ENCODE measurements at places on chromosomes 4 and X.

DNA sequence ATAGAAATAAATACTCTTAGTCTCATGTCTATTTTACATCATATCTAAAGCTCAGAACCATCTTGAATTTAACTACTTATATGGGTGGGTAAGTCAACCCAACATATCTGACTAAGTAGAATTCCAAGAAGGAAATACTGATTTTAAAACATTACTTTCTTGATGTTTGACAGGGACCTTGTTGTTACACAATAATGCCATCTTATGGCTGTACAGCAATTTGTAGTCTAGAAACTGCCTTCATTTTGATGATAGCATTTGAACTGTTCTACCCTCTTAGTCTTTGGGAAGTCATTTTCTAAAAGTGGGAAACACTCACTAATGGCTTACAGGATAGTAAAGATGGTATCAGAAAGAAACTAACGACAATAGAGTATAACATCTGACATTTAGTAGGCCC, 929.5 kb downstream of the DMD start:
- DNase-seq, result no peak

- peak; percentile 23 for DNase-seq
These were observed 2.6 kb downstream of the PLP1 start for GRCh38 chrX:103779141-103779789.

- DNase-seq, result peak; percentile 71
These were observed 15.4 kb downstream of the NIPAL1 start for GRCh38 chr4:48031802-48032525.

DNA sequence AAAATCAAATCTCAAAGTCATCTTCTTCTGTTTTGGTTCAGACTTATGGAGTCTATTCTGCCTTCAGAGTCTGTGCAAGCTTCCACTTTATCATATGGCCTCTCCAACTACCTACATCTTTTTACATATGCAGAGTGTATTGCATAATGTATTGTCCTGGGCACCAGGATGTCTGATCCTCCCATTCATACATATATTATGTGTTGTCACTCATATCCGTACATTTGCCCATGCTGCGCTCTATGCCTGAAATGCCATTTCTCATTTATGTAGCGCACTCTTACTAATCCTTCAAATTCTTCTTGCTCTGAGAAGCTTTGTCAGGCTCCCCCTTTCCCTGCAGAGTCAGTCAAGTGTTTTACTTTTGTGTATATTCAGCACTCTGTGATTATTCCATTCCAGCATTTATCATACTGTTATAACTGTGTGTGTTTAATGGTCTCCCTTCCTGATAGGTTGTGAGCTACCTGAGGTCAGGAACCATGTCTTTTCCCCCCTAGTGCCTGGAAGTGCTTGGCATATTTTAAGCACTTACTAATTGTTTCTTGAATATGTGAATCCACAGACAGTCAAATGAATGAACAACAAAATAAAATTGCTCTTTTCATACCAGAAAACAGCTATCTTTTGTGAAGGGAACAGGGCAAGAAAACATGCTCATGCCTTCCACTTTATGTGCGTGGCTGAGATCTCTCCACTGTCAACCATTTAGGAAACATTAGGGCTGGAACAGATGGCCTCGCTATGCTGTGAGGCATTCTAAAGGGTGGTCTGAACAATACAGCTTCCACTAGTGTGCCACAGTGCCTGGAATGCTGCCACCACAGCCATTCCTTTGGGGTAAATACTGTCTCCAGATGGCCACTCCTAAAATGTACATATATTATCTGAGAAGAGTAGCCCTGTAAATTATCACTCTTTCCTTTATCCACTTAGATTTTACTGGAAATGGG, 81.8 kb downstream of the GLUD2 start:
- peak; percentile 34 for DNase-seq

DNA sequence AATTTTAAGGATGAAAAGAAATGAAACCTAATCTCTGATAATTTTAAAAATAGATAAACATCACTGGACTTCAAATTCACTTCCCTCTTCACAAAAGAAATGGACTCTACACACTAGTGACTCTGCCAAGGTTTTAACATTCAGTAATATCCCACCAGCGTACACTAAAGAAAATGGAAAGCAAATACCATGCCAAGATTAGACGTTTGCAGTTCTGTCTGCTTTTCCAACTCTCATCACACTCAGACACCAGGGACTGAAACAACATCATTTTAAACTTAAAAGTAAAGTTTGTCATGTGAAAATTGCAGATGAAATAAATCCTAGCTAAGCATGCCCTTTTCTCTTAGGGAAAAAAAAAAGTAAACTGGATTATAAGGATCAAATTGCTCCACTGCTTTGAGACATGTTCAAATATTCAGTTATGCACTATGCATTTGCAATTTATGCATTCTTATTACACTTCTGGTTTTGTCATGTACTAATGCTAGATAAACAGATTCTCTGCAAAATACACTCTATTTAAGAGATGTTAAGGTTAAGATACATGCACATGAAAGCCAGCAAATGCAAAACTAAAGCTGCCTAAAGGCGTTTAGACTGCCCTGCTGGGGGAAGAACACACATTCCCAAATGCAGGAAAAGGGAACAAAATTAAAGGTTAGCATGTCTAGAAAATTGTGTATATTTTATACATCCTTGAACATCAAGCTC, 534.4 kb upstream of the EPHA5 start:
- no peak for DNase-seq

DNA sequence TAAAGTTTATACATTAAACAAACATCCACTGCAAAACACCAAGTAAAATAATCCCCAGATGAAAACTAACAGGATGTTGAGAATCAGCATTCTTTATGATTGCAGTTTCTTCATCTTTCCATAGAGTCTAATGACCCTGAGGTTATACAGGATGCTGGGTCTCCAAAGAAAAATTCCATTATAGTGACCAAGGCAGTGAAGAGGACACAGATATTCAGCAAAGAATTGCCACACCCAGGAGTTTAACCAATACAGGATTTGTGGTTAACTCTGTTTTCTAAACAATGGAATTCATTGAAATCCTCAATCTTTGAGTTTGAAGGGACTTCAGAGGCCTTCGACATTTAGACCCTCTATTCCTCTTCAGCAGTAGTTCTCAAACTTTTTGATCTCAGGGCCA, 76.2 kb upstream of the ESX1 start:
- peak; percentile 76 for DNase-seq

GRCh38 chr4:181008164-181008563, 1235.0 kb upstream of the TENM3 start:
- DNase-seq, result peak; percentile 23

GRCh38 chr4:124386648-124387047, 325.9 kb downstream of the ANKRD50 start:
- DNase-seq, result no peak

DNA sequence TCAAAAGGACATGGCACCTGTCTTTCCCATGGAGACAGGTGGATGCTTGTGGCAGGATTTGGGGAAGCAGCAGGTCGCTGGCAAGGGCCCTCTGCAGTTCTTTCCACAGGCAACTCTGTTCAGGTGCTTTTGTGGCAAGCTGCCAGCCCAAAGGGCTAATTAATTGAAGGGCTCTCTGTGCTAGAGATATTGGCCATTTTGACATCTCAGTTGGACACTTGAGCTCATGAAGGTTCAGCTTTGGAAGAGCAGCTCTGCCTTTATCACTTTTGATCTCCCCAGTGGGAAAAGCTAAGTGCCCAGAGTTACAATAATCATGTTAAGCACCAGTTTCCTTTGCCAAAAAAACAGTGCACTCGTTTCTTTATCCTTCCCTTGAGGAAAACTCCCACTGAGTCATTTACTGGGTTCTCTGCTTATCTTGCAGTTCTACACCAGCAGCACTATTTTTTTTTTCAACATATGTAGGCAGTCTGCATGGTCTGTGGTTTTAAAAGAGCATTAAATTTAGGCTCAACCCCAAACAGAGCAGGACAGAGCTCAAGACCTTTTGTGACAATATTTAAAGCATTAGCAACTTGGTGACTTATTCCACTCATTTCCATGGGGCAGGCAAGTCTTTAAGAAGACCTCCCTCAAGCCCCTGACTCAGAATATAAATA, 336.4 kb upstream of the RASGEF1B start:
- no peak for DNase-seq

DNA sequence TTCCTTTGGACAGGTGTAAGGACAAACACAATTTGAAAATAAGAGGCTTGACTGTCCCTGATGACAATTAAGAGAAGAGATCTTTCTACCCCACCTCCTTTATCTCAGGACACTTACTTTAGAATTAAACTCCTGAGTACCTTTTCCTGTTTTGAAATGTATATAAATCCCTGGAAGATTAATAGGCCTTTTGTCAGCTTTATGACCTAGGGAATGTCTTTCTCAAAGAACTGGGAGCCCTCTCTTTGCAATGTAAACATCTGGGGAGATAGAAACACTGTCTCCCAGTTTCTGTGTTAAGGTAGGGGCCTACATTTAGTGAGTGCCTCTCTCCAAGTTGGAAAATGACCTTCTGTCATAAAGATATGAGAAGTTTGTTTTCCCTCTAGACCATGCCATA, 31.7 kb downstream of the AGA start:
- DNase-seq, result no peak

DNA sequence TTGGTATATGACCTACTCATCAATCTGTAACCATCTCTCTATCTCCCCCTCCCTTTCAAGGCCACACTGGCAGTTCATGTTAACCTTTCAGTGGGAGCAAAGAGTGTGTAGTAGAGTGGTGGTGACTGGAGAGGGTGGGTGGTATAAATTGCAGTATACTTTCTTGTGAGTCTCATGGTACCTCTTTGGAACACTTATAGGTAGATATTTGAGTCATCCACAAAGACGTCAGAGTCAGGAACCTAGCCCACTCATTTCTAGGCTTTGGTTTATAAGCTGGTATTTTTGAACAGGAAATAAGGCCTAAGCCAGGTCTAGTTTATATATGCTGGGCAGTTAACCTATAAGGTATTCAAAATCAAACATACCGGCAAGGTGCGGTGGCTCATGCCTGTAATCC, 36.3 kb downstream of the RLIM start:
- no peak for DNase-seq

DNA sequence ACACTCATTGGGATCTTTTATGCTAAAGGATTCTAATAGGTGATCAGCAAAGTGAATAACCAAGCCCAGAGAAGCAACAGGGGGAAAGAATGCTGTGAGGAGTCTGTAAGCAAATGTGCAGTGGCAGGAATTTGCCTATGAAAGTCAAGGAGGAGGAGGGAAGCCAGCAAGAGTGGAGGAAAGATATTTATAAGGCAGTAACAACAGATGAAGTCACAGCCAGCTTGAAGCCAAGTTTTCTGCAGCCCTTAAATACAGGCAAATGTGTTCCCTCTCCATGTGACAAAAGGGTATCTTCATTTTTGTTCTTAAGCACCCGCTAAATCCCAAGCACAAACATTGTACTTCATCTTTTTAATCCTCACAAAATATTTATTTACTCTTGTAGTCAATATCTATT, 275.0 kb upstream of the CLNK start:
- DNase-seq, result no peak

- peak; percentile 55 for DNase-seq
These were observed at the start of gene BCOR for GRCh38 chrX:40097504-40098263. TSS of gene BCOR (minus strand) at chrX:40097958. CDS start at chrX:40077929, 20,029 bp downstream.

DNA sequence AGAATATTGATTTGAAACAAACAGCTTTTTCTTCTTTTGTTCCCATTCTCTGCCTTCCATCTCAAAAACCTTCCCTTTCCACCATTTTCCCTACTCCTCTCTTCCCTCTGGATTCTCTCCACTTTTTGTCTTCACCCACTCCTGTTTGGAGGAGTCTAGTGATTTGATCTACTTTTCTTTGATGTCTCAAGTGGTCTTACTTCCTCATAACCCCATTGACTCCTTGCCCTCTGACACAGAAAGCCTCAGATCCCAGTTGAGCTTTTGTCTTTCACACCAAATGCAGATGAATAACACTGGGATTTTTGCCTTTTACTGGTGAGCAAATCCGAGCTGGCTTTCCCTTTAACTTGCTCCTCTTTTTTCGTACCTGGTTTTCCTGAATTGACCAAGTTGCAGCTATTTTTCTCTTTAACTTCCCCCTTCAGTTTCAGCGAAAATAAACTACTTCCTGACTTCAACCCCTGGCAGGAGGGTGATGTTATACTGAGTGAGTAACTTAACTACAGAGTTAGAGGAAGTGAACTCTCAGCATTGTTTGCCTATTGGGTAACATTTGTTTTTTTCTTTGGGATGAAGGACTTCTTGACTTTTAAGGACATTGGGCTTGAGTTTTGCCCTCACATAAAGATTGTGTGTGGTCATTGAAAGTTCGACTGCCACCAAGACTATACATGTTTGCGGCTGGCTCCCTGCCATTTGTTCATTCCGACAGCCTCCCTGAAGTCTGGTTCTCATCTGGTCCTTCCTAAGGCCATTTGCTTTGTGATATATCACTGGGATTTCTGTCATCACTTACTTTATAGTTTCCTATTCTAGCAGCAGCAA, 392.8 kb upstream of the NR3C2 start:
- peak; percentile 1 for DNase-seq

GRCh38 chr4:169151671-169152070, 119.1 kb downstream of the SH3RF1 start:
- DNase-seq, result peak; percentile 75

- DNase-seq, result no peak
These were observed 13.7 kb upstream of the TMPRSS11B start for GRCh38 chr4:68259191-68259590.

DNA sequence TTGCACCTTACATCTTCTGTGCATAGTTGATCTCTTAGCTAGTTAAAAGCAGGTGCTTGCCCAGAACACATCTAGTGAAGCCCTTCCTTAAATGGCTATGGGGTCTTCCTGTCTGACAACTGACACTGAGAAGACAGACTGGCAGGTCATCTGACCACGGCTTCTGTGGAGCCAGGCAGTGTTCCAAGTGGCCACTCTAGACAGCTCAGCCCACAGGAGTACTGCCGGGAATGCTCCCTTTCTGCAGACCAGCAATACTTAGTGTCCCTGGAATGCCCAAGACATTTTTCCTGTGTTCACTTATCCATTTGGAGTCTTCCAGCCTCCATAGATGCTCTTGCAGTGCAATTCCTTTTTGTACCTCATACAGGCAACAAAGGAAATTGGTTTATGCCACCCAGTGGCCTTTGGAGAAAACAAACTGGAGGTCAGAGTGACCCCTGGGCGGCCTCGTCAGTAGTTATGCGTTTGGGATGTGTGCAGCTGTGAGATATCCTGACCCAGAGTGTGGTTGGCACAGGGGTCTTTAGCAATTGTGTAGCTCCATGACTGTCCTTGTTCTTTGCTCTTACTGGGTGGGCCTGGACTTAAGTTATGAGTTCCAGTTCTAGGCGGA, 335.5 kb downstream of the ARHGAP10 start:
- DNase-seq, result no peak

DNA sequence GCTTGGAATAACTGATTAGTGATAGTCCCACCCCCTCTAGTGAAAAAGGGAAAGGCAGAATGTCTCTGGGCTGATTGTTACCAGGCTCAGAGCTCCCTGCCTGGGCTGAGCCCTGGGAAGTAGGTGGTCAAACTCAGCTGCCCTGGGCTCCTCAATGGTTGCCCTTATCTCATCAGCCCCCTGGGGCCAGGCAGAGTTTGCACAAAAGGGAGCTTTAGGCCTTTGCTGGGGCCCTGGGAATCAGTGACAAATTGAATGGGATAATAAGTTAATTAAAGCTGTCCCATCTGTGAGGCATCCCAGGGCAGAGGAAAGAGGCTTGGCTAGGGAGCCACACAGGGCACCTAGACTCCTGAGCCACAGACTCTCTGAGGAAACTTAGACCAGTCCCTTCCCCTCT, 89.0 kb downstream of the EFNB1 start:
- DNase-seq, result no peak
